ENCODE measurements at places on chromosomes 12 and 14.

GRCh38 chr14:96824283-96824682 is 27.1 kb downstream of the VRK1 start:
- DNase-seq, result no peak

DNA sequence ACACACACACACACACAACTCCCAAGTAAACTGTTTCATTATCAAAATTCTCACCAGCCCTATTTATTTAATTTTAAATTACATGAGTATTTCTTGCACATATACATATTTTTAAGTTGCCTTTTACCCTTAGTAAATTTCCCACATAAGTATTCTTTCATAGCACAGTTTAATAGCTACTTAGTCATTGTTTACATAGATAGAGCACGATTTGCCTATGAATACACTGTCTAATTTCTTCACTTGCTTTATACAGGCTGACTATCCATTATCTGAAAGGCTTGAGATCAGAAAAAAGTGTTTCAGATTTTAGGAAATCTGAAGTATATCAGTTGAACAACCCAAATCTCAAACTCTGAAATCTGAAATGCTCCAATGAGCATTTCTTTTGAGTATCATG is 30.9 kb downstream of the NIN start:
- no peak for DNase-seq

- no peak for DNase-seq
These were observed 18.1 kb downstream of the NUAK1 start for GRCh38 chr12:106120519-106121105.

- no peak for DNase-seq
These were observed 329.5 kb downstream of the RPL10L start for GRCh38 chr14:46322076-46322475.

GRCh38 chr12:63090716-63091115 is 60.3 kb downstream of the AVPR1A start:
- DNase-seq, result no peak

DNA sequence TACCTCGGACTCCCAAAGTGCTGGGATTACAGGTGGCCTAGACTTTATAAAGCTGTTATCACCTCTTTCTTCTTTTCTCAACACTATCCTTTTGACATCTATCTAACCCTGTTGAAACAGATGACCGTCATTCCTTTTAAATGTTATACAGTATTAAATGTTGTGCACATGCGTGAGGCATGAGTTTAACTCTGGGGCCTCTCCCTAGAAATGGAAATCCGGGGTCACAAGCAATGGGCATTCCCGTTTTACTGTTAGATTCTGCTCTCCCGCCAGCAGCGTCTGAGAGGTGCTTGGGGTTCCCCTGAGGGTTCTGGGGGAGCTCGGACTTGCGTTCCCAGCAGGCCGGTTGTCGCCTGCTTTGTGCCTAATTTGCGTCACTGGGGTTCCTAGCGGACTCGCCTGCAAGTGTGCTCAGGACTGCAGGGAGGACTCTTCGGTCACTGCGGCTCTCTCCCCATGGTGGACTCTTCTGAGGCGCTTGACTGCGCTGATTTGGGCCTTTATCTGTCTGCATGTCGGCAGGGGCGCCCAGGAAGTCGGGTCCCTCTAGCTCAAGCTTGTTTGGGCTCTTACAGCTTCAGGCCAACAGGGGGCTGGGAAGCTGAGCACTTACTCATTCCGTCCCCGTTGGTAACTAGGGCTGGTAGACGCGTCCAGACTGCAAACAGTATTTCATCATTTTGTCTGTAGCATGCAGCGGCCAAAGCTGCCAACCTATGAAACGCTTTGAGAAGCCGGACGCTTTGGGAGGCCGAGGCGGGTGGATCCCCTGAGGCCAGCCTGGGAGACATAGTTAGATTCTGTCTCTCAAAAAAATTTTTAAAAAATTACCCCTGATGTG is 1.2 kb upstream of the RAN start:
- DNase-seq, result peak; percentile 48

DNA sequence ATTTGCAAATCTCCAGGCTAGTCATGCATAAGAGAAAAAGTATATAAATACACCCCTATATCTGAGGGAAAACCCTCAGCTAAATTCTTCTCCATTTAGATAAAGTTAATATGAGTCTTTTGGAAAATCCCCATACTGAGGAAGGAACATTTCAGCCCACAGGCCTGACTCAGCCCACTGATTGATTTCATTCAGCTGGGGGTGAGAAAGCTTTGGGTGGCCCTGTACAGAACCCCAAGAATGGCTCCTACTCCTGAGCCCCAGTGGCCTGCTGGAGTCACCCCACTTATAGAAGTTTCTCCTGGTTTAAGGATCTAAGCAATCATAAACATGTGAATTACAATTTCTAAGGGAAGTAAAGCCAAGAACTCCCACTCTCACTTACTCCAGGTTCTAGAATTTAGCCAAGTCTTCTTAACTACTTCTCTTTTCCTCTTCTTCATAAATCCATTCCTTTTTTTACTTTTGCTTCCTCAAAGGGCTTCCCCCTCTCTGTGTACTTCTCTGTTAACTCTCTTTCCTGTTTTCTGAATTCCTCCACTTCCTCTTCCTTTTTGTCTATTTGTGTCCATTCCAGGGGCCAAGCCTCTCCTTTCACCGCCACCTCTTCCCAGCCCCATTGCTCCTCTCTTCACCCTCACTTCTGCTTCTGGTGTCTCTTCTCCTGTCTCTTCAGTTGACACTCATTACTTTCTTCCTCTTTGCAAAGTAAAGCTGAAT is 21.0 kb downstream of the RTN1 start:
- no peak for DNase-seq

GRCh38 chr12:58580095-58580494 is 340.2 kb downstream of the LRIG3 start:
- DNase-seq, result no peak

DNA sequence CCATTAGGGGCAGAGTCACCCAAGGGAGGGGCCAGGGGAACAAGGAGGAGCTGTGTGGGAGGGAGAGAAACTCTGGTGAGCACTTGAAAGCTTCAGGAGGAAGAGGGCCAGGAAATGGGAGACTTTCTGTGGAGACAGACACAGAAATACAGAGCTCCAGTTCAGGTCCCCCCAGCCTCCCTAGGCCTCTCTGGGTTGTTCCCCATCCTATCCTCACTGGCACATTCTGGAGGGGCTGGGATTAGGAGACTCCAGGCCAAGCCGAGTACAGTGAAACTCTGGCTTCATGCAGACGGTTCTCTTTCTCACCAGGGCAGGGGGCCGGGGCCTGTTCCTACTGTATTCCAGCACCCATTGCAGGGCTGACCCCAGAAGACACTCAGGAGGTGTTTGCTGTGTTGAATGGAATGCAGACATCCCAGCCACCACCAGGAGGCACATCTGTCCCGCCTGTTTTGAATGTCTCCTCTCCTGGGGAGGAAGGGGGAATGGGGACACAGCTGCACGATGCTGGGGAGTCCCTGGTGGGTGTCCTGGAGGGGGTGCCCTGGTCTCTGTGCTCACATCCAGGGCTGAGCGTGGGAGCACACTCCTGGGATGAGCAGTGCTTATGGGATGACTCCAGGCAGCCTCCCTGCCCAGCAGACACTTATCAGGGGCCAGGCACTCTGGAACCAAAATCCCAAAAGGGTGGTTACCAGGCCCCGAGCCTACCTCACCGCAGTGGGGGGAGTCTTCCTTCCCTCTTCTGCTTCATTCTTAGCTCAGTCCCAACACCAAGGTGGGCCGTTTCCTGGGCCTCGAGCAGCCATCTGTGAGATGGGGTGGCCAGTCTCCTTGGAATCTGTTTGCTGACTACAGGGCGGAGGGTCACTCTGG is 5.5 kb upstream of the KRT84 start:
- DNase-seq, result no peak

DNA sequence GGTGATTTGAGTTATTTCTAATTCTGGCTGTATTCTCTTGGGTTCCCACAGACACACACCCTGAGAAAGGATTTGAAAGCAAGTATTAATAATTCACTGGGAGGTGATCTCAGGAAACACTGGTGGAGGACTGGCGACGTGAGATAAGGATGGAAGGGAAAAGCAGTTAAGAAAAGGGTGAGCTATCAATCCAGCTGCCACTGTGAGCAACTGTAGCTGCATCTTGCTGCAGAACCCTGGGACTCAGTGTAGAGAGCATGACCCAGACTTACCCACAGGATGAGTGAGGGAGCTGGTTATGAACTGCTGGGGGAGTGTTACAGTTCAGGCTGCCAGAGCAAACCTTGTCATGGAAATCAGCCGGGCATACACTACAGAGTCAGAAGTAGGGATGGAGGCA is 71.9 kb downstream of the RESF1 start:
- DNase-seq, result no peak

GRCh38 chr12:105931762-105932570 is 206.8 kb downstream of the NUAK1 start:
- DNase-seq, result no peak

Measured in activated T-cell treated with anti-CD3 and anti-CD28 coated beads for 4 hours (primary cell).